ENCODE measurements at places on chromosomes 6 and 20.

DNA sequence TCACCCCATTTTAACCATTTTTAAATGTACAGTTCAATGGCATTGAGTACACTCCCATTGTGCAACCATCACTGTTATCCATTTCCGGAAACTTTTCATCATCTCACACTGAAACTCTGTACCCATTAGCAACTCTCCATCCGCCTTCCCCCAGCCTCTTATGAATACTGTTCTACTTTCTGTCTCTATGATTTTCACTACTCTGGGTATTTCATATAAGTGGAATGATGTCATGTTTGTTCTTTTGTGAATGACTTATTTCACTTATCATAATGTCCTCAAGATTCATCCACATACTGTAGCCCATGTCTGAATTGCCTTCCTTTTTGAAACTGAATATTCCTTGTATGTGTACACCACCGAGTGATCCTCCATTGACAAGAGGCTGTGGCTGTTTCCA lies 92.9 kb upstream of the TOX2 start:
- DNase-seq = no peak

DNA sequence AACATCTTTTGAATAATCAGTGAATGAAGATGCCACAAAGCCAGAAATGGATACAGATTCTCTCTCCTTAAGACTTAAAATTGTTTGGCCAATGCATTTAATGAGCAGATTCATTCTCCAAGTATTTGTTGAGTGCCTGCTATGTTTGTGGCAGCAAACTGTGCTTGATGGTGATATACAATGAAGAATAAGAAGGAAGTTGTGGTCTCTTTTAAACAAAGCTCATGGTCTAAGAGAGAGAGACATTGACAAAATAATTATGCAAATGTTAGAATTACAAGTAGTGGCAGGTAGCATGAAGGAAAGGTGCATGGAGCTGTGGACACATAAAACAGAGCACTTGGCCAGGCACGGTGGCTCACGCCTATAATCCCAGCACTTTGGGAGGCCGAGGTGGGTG lies 28.3 kb downstream of the NFATC2 start:
- no peak for DNase-seq

- DNase-seq = no peak
These were observed 153.1 kb upstream of the INSM1 start for GRCh38 chr20:20214757-20215275.

DNA sequence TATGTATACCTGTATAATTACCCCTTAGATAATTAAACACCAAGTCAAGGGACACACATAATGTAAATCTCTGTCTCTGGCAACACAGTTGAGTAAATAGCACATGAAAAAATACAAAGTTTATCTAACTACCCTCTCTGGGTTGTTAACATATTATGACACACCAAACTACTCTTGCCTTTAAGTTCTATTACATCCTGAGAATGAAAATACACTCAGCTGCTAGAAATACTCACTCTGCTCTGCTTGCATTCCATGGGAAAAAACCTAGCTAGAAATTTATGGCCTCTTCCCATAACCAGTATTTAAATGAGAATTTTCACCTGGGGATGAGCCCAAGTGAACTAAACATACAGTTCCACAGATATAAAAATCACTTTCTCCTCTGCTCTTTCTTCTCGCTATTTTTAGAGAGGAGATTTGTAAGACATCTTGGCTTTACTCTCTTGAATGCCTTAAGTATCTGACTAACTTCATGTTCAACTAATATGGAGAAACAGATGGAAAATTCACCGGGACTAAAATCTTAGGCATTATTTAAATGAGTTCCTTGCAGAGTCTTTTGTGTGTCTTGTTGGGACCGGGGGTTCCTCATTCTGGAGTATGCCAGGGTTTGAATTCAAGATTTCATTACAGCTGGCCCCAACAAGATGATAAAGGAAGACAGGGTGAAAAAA lies 140.9 kb downstream of the GJA10 start:
- no peak for DNase-seq

GRCh38 chr6:46862381-46862780 lies 59.4 kb downstream of the ADGRF5 start:
- no peak for DNase-seq

- no peak for DNase-seq
These were observed 407.1 kb upstream of the RUNX2 start for GRCh38 chr6:44920952-44921491.

DNA sequence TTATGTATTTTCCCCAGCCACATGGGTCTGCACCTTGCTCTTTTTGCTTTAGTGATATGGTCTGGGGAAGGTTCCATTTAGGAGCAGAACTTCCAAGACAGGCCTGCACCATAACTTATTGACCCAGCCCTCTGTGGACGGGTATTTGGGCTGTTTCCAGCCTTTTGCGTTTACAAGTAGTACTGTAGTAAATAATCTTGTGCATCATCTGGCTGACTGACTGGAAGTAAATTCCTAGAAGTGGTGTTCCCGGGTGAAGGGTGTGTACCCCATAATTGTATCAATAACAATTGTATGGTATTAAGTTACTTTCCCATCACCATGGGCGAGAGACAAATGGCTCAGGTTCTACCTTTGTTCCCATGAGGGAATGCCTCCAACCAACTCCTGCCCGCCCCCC lies 31.6 kb downstream of the SPDEF start:
- no peak for DNase-seq

DNA sequence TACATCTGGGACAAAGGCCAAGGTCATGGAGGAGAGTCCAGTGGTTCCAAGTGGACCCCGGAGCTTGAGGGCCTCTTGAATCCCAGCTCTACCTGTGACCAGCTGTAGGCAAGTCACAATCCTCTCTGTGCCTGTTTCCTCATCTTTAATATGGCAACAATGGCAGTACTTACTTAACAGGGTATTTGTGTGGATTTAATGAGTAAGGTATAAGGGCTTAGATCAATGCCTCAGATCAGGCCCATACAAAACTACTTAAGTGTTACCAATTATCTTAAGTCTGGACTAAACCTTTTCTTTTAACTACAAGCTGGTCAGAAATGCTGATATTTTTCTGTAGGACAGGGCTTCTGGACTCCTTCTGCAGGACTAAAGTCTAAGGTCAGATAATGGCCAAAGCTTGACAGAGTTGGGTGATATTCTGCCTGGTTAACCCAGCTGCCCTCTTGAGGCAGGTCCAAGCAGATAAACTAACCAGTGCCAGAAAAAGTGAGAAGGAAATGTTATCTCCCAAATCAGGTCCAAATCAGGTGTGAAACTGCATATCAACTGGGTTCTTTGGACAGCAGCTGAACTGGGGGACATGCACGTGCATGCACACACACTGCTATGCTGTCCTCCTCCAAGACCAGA lies 2.2 kb downstream of the SULF2 start:
- DNase-seq = no peak

All from esophagus squamous epithelium (tissue), 5 donors.